ENCODE measurements at places on chromosomes 1 and 21.
A peak's percentile ranks its signal among the peaks of the same experiment; 100 is the strongest.

DNA sequence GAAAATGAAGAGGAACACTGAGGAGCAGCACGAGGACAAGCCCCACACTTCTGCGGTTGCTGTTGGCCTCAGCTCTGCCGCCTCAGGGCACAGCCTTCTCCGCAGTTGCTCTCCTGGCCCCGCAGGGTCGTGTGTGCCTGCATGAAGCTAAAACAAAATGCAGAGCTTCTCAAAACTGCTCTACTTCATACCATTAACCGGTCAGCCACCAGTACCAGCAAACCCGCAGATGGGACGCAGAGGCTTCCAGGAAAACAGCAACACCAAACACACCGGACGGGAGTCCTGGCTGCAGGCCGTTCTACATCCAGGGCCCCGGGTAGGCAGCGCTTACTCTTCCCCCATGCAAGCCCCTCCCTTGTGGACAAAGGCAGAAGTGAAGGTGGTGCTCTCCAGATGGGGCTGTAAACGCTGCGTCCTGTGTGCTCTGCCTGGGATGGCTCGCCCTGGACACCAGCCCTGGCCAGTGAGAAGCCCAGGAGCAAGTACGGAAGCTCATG, 7.1 kb upstream of the C1orf159 start:
- peak; percentile 20 for DNase-seq

DNA sequence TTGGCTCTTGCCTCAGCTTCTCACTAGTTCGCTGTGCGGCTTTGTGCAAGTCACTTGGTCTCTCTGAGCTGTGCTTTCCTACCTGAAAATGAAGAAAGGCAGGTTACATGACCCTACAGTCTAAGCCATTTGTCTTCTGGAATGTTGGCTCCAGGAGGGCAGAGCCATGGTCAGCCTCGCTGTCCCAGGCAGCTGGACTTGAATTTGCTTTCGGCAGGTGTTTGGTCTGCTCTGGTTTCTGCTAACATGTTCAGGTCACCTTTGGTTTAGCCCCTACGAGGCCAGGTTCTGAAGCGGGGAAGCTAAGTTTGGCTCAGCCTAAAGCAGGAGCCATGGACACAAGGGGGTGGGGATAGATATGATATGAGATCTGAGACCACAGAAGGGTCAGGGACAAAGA, 19.1 kb downstream of the LRRC38 start:
- DNase-seq: no peak

GRCh38 chr21:45076245-45076711, 1.9 kb downstream of the ADARB1 start:
- peak; percentile 31 for DNase-seq

DNA sequence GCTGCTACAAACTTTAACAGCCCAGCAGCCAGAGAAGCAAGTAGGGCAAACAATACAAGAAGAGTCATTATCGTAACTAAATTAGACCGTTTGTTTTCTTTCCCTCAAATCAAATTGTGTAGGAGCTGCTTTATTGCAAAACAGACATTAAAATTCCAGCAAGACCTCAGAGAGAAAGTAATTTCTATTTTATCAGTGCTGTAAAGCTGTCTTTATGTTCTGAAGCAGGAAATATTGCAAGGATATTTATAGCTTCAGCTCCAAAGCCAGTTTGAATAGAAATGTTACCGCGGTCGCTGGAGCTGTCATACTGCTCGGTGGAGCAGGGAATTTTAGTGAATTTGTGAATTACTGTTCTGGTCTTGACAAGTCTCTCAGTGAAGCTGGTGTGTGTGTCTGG, 503.8 kb upstream of the PLXNA2 start:
- DNase-seq: no peak

DNA sequence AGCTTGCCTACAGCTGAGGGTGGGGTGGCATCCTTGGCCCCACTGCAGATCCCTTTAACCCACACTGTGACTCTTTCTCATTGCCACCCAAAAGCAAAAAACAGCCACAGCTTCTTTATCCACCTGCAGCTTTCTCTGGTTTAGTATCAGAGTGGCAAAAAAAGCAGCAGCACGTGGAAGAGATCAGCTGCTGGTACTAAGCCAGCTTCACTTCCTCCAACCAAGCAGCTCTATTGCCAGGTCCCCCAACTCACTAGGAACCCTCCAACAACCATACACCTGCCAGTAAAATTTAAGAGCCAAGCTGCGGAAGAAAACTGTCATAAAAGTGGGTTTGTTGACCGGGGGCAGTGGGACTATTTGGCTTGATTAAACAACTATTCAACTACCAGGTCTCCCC, 66.4 kb downstream of the KDM1A start:
- DNase-seq: no peak

DNA sequence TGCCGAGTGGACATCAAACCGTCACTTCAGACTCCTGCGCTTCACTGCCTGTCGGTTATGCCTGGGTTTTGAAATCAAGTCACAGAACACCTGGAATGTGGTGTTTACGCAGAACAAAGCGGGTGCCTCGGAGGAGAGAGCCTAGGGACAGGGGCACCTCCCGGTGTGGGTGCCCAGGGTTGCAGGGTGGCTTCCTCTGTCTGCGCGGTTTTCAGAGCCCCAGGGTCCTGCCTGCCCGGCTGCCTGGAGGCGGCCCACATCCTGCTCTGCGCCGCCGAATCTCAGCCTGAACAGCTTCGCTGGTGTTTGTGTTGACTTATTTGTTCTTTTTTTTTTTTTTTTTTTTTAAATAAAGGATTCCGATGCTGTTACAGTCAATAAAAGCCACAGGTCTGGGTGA, 113.5 kb upstream of the COL6A1 start:
- DNase-seq: no peak

GRCh38 chr21:14739590-14739989, 193.5 kb upstream of the SAMSN1 start:
- DNase-seq: no peak

- no peak for DNase-seq
Observed at GRCh38 chr1:174301295-174302077, 142.2 kb downstream of the RABGAP1L start.

- no peak for DNase-seq
Observed at GRCh38 chr1:201970334-201971159, 11.9 kb upstream of the RNPEP start.

GRCh38 chr1:83857103-83857502, 141.8 kb downstream of the TTLL7 start:
- DNase-seq: peak; percentile 54

DNA sequence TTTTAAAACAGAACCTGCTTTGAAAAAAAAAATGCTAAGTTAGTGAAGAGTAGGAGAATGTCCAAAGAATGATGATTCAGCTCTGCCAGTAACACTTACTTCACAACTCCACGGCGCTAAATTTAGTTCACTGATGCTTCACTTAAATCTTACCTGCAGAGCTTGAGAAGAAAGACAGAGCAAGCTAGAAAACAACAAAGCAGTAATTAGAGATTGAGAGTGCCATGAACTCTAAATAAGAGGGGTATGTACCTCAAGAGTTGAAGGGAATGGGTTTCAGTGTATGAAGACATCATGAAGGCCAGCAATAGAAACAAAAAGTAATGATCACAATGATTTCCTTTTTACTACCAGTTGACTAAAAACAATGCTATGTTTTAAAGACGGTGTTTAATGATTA, 32.8 kb downstream of the EPRS1 start:
- DNase-seq: no peak

GRCh38 chr1:233520261-233521191, 93.4 kb upstream of the KCNK1 start:
- no peak for DNase-seq

DNA sequence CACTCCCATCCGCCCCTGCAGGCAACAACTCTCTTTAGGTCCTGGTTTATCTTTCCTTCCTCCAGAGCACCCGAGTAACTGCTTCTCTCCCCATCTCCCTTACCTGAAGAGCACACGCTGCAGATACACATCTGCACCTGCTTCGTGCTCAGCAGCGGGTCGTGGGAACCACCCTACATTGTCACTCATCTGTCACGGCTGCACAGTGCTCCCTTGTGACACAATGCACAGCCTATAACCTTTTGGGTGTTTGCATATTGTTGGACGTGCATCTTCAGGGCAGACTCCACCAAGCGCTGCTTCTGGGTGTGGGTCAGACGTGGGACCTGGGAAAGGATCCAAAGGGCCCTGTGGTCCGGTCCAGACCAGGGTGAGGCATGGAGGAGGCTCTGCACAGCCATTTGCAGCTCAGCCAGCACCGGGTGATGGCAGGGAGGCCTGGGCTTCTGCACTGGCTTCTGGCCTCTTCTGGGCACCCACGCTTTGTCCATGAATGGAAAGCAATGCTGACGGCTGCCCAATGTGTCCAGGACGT, 42.5 kb downstream of the WDR4 start:
- no peak for DNase-seq

DNA sequence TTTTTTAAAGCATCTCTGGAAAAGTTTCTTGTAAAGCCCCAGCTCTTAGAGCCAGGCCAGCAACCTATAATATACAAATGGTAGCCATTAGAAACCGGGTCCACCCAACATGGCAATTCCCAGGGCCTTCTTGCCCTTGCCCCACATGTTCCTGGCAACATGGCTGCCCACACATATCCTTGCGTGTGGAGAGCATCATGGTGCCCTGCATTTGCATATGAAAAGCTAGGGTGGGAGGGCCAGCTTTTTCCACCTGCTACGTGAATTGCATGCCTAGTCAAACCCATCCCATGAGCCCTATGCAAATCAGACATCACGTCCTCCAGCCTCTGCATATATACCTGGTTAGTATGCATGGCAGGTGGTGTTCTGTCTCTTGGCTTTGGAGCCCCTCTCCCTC, 88.2 kb downstream of the RABGAP1L start:
- DNase-seq: no peak

DNA sequence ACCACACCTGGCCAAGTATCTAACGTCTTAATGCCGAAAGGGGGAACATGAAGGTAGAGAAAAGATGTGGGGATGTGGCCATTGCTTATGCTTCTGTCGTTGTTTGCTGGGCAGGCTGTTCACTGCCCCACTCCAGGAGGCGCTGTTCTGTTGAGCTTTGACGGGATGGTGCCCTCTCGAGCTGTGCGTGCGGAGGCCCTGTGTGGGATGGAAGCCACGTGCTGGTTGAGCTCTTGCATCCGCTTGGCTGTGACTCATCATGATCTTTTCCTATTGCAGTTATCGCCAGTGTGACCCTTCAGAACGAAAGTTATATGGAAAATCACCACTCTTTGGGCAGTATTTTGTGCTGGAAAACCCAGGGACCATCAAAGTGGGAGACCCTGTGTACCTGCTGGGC, 26.3 kb downstream of the MTARC1 start:
- DNase-seq: no peak

DNA sequence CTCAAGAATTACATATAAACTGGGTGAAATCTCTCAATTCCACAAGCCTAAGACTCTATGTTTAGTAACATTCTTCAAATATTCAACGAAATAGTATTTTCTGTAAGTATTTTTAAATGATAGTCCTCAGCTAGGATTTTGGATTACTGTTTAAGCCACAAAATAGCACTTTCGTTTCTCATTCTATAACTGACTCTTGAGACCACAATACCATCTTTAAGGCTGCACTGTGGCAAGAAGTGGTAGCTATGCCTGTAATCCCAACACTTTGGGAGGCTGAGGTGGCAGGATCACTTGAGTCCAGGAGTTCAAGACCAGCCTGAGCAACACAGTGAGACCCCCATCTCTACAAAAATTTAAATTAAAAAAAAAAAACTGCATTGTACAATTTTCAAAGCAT, 126.7 kb downstream of the CDC42BPA start:
- DNase-seq: no peak

DNA sequence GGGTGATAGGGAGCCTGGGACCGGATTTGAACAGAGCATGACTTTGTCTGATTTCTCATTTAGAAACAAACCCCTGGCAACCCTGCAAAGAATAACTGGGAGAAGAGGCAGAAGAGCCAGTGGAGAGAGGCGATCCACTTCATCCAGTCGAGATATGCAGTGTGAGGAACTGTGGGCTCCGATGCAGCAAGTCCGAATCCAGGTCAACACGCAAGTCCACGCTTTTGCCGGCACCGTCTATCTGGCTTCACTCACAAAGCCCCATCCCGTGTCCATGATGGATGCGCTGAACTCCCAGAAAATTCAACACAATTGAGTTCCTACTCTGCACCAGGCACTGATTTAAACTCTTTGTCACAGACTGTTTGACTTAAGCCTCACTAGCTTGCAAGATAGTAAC, 191.3 kb downstream of the GRIK3 start:
- no peak for DNase-seq

DNA sequence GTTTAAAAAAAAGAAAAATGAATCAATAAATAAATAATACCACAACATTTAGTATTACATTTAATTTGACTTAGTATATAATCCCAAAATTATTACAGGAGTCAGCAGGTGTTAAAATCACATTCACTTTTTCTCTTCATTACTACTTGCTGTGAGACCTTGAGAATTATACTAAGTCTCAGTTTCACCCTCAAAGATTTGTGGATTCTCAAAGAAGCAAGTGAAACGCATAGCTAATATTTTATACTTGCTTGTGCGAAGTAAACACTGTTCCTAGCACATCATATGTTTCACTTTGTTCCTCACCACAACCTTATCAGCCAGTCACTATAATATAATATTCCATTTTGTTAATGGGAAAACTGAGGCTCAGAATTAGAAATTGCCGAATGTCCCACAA, 4.0 kb downstream of the CLCA1 start:
- no peak for DNase-seq

DNA sequence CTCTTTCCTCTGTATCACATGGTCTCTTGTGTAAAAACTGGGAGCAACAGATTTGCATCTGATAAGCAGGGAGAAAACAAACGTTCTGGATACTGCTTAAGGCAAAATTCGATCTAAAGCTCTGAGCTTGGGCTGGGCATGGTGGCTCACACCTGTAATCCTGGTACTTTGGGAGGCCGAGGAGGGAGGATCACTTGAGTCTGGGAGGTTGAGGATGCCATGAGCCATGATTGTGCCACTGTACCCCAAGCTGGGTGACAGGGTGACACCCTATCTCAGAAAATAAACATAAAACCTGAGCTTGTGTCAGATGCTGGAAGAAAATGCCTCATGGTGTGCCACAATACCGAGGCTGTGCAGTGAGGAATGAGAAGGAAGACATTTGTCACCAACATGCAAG, 73.9 kb downstream of the SCCPDH start:
- no peak for DNase-seq

DNA sequence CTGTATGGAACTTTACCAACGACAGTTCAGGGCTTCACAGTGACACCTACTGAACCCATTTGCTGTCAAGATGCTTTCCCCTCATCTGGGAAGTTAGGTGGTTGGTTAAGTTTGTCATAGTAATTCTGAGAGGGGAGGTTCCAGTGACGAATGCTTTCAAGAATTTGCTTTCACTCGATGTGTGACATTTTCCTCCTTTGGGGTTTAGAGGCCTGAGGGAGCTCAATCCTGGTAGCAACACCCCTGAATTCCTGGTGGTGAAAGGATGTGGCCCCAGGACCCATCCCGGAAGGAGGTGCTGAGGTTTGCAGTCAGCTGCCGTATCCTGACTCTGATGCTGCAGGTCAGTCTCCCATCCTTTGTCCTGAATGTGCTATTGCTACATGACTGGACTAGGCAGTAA, 2.8 kb downstream of the PIGV start:
- no peak for DNase-seq

GRCh38 chr1:229987953-229988352, 79.1 kb upstream of the GALNT2 start:
- no peak for DNase-seq

- DNase-seq: no peak
Observed at GRCh38 chr1:148318123-148318903, 164.8 kb downstream of the PPIAL4G start.

- DNase-seq: peak; percentile 74
Observed at GRCh38 chr1:67747671-67748546, 62.9 kb downstream of the GADD45A start.

GRCh38 chr1:84214115-84214956, 70.3 kb downstream of the PRKACB start:
- no peak for DNase-seq
